ENCODE measurements at places on chromosomes 16 and 17.

- DNase-seq: no peak
Observed at GRCh38 chr17:14396547-14396946, 95.7 kb downstream of the HS3ST3B1 start.

DNA sequence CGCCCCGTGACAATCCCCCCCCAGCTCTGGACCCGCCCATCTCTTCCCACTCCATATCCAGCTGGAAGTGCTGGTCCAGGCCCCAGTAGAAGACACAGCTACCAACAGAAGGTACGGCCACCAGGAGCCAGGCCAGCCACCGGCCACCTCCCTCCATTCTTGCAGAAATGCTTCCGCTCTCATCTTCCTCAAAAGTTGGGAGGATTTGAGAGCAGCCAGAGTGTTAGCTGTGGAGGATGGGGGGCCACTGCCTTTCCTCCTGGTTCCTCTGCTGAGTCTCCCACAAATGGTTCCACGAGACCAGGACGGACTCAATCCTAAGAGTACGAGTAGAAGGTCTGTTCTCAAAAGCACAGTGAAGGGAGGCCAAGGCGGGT lies 78.3 kb downstream of the GAS7 start:
- no peak for DNase-seq

- DNase-seq: no peak
Observed at GRCh38 chr16:87245511-87245910, 71.7 kb downstream of the C16orf95 start.

DNA sequence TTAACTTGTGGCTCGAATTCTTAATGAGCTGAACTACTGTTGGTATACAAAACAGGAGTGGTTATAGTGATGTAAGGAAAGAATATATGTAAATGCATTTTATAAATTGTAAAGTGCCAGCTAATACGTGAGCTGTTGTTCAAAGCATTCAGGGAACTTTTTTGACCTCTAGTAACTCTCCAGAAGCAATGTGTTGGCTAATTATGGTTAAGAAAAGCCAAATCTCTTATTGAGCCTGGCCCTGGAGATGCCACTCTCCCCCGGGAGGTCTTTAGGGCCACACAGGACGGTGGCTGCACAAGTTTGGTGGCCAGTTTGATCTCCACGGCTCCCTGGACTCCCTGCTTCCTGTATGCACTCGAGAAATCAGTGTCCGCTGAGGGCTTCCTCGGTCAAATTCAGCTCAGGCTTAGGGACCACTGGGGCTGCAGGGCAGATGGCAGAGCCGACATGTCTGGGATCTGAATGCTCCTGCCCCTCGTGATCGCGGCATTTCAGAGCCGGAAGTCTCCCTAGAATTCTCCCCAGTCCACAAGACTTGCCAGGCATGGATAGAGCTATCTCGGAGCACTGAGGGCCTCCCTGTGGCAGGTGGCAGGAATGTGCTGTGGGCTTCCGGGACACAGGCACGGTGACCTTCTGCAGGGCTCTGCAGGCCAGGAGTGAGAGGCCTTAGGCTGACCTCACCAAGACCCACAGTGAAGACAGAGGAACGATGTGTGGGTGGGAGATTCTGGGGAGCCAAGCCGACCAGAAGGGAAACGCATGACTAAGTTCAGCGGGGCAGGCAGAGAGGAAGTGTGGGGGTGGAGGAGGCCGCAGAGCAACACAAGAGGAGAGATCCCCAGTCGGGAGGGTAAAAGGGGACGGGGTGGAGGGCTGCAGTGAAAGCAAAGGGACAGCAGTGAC lies 18.6 kb upstream of the PITPNM3 start:
- no peak for DNase-seq

DNA sequence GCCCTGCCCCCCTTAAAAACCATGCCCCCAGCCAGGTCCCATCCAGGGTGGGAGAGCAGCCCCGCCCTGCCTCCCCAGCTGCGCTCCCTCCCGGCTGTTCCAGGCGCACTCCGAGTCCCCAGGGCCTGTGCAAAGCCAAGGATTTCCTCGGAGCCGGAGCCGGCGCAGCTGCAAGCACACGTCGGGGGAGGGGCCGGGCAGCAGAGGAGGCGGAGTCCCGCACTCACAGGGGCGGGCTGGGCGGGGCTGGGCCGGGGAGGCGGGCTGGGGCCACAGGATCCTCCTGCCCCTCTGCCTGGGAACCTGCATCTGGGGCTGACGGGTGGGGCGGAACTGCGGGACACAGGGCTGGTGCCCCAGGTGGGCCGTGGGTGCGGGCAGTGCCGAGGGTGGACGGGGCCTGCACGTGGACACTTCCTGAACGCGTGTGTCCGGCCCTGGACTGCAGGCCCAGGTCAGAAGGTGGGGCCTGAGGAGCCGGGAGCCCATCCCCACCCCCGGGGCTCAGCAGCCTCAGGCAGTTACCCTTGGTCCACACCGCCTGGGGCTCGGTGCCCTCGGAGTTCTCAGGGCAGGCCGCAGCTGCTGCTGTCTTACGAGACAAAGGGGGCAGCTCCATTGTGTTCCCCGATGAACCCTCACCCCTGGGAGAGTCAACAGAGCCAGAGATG lies 24.0 kb upstream of the SSTR5 start:
- DNase-seq: peak; percentile 84

DNA sequence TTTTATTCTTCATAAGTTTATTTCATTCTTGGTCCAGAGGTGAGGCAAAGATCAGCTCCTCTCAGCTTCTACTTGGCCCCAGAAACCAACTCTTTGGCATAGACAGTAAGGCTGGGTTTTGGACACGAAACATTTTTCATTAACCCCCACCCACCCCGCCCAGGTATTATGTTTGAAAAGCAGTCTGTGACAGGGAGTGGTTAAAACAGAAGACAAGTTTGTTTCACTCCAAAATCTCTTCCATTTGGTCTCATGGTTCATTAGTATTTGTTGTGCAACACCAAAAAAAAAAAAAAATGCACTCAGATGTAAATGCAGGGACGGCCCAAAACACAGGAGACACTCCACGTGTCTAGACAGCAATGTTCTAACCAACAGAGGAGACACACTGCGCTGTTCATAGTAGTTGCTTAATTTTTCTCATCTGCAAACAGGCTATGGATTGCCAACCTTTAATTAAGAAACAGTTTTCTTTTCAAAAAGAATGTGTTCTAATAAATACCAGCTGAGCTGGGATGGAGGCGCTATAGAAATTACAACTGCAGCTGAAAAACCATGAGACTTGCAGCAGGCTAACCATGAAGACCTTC lies 39.8 kb upstream of the MMP2 start:
- no peak for DNase-seq

DNA sequence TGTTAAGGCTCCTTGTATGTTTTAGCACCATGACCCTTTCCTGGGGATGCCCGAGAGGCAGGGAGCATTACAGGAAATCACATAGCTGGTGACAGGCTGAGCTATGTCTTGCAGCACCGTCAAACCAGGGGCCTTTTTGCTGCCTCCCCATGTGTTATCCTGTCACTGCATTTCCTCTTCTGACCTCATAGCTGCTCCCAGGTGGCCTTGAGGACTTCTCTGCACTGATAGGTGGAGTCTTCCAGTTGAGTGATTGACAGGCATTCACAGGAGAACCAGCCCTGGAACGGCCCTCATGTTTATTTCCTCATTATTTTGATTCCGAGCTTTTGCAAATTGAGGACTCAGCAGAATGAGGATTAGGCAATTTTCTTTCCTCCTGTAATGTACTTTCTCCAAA lies 349.6 kb downstream of the HAPSTR1 start:
- no peak for DNase-seq

DNA sequence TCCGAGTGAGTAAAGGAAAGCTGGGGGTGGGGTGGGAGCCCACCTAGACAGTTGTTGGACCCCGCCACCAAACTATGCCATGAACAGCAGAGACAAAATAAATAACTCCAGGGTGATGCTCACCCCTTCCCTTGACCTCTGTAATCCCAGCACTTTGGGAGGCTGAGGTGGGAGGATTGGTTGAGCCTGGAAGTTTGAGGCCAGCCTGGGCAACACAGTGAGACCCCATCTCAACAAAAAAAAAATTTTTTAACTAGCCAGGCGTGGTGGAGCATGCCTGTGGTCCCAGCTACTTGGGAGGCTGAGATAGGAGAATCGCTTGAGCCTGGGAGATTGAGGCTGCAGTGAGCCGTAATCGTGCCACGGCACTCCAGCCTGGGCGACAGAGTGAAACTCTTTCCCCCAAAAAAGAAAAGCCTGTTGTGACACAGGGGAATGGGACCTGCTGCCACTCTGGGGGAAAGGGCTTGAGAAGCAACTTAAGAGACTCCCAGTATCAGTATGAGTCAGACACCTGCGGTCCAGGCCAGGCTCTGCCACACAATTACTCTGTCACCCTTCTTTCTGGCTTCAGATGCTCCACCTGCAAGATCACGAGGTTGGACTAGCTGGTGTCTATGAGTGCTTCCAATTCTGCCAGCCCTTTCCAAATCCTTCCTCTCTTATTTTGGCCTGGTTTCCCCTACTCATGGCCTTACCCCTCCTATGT lies 5.0 kb downstream of the SGCA start:
- no peak for DNase-seq

DNA sequence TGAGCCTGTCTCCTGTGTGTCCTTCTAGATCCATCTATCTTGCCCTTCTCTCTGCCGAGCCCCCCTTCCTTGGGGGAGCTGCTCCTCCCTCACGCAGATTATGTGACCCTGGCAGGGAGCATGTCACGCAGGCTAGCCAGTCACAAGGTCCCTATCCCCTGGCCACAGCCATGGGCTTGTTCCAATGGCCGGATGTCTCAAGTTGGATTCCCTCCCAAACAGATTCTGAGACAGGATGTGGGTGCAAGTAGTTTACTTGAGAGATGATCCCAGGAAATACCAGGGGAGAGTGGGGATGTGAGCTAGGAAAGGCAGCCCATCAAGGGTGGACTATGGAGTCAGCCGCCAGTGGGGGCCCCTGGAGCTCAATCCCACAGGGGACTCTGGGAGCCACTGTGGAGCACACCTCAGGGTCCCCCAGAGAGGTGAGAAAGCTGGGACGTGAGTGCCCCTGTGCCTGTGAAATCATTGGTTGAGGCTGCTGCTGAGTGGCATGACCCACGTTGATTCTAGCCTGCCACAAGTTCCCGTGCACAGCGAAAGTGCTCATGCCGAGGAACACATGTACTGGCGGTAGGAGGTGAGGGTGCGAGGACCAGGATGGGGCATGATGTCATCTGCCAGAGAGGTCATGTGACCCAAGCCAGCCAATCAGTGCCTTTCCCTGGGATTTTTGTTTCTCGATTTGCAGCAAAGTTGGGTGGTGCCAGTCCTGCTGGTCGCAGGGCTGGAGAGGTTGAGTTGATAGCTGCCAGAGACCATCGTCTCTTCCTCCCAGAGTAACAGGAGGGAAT lies 6.4 kb upstream of the CRISPLD2 start:
- no peak for DNase-seq

- no peak for DNase-seq
Observed at GRCh38 chr17:76500747-76501017, 541 bp downstream of the RHBDF2 start.

- DNase-seq: no peak
Observed at GRCh38 chr17:72984145-72984925, 108.2 kb downstream of the SLC39A11 start.

DNA sequence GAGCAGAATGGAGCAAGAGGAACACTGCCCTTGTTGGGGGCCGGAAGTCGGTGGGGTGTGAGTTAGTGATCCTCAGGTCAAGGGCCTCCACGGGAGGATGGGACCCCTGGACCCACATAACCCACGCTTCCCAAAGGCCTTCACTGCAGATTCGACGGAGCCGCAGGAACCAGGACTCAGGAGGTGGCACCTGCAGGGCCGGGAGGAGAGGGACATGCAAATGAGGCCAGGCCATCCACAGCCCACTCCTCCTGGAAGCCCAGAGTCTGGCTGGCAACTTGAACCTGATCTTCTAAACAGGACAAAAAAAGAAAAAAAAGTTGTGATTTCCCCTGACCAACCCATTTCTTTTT lies 299.9 kb downstream of the SOX9 start:
- no peak for DNase-seq

GRCh38 chr16:49498666-49499413 lies 125.2 kb downstream of the C16orf78 start:
- DNase-seq: no peak

DNA sequence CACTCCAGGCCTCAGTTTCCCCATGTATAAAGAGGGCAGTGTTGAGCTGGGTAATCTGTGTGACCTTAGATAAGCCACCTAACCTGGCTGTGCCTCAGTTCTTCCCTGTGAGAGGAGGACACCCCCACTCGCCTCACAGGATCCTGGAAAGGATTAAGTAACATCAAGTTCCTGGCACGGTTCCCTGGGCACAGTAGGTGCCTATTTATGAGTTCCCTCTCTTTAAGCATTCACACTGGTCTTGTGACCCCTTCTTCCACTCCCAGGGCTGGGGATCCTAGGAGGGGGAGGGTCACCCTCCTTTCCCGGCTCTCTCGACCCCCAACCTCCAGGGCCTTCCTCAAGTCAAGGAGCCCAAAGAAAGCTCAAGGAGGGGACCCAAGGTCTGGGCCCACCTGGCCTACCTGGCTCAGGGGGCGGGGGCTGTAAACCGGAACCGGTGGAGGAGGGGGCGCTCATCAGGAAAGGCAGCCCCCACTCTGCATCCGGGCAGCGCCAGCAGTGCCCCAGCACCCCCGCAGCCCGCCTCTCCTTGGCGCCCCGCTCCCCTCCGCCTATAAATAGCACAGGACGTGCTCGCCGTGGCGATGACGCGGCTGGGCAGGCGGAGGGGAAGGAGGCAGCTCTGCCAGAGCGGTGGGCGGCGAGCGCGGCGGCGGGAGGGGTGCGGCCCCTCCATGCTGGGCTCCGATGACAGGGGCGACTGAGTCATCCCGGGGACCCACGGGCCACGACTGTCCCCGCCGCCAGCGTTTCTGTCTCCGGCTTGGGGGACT lies 9.4 kb downstream of the RPL19 start:
- no peak for DNase-seq

DNA sequence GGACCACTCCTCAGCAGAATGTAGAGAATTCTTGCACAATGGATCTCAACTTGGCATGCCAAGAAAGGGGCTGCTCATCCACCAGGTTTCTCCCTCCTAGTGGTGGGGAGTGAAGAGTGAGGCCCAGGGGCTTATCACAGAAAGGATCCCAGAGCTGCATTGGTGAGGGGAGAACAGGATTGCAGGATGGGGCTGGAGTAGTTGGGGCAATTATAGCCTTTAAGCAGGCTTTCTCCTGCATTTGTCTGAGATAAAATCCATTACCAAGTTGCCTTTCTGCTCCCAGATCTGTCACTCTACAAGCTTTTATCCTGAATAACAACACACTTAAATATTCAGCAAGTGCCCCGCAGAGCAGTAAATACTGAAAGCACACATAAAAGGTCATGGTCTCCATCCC lies 130.8 kb upstream of the CES5A start:
- DNase-seq: no peak

GRCh38 chr16:4096509-4096908 lies 19.7 kb downstream of the ADCY9 start:
- no peak for DNase-seq

- DNase-seq: no peak
Observed at GRCh38 chr16:77409311-77409710, 25.5 kb downstream of the ADAMTS18 start.

DNA sequence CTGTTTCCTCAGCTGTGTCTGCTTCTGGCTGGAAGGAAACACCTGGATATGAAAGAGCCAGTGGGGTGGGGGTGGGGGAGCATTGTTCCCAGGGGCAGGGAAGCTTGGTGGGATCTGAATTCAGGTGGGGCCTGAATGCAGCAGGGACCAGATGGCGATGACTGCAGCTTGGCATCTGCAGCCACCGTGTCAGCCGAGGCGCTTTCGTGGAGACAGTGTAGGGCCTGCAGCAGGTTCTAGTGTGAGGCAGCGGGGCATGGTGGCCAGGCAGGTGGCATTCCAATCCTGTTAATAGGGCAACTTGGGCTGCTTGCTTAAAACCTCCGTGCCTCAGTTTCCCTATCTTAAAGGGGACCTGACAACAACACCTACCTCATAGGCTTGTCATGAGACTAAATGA lies 1.7 kb downstream of the PIK3R6 start:
- DNase-seq: no peak

- no peak for DNase-seq
Observed at GRCh38 chr17:50922107-50922506, 56.0 kb upstream of the TOB1 start.

GRCh38 chr17:79280866-79281572 lies 206.4 kb downstream of the ENGASE start:
- DNase-seq: no peak
